Hepatocyte (in vitro differentiated cells): ENCODE measurements at places on chromosomes 11 and 22. TPM values are rescaled to one million over a fixed set of nuclear protein-coding genes. Genes with fewer than 3 reads are reported as not detected.

USP2 gene
- total RNA-seq = 7.3 and 8.1 TPM in 2 replicates

- H3K4me3 ChIP-seq = no peak overlapping the region
- peak overlapping the region; percentile 40 for H3K27ac ChIP-seq
- no peak for DNase-seq
- no peaks in the 10 kb centered on the region for H3K27me3 ChIP-seq
These were observed 47.6 kb upstream of the THY1 start for GRCh38 chr11:119470317-119471291.

DNA sequence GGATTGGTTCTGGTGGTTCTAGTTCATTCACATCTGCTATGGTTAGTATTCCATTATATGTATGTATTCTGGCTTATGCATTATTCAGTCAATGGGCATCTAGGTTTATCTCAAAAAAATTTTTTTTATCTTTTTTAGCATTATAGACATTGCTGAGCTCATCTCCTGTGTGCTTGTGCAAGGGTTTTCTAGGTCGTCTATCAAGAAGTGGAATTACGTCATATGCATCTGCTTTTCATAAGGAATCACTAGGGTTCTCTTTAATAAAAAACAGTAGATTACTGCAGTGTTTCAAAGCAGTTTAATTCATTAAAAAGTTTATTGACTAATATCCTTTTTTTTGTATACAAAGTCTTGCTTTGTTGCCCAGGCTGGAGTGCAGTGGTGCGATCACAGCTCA, 21.3 kb downstream of the TBC1D22A start:
- no peak overlapping the region for H3K27ac ChIP-seq
- no peak for DNase-seq
- no peaks in the 10 kb centered on the region for H3K4me1 ChIP-seq
- H3K36me3 ChIP-seq = no peaks in the 10 kb centered on the region
- no peak overlapping the region for H3K4me3 ChIP-seq
- no peaks in the 10 kb centered on the region for H3K27me3 ChIP-seq

- H3K36me3 ChIP-seq = no peaks in the 10 kb centered on the region
- no peak for DNase-seq
- H3K27ac ChIP-seq = no peak overlapping the region
- H3K4me1 ChIP-seq = no peaks in the 10 kb centered on the region
- no peak overlapping the region for H3K4me3 ChIP-seq
- no peaks in the 10 kb centered on the region for H3K27me3 ChIP-seq
These were observed 24.2 kb downstream of the GTPBP1 start for GRCh38 chr22:38729946-38730345.

OR56A1 gene
- 0.07 and 0.08 TPM in 2 replicates for total RNA-seq

DNA sequence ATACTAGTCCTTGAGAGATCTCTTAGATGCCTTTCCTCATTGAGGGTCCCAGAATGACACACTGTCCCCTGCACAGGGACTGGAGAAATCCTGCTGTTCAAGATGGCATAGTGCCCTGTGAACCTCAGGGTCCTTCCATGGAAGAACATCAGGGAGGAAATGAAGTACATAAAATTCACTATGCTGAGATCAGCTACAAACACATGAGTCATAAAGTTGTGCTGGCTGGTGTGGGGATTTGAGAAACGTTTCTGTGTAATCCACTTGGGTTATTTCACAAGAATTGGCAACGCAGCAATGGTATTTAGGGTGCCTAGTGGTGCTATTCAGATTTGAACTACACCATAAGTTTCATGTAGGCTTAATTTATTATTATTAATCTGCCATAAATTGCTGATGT, 174.4 kb downstream of the MAML2 start:
- no peaks in the 10 kb centered on the region for H3K36me3 ChIP-seq
- DNase-seq = peak; percentile 67
- no peak overlapping the region for H3K4me3 ChIP-seq
- H3K27ac ChIP-seq = peak overlapping the region; percentile 69
- no peaks in the 10 kb centered on the region for H3K27me3 ChIP-seq
- H3K4me1 ChIP-seq = peaks cover 15% of the 10 kb centered on the region

DNA sequence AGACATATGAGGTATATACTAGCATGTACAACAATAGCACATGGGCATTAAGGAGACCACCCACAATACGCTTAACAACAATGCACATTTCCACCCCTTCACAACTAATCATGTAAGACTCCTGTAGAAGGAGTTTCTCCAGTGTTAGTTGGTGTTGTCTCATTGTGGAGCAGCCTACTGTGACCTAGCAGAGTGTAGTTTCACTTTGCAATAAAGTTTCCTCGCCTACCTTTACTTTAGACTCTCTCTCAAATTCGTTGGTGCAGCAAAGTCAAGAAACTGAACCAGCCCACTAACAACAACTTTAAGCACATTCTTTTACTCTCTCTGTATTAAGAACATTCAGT, 863.6 kb downstream of the FAM181B start:
- no peaks in the 10 kb centered on the region for H3K36me3 ChIP-seq
- H3K4me3 ChIP-seq = no peak overlapping the region
- H3K4me1 ChIP-seq = no peaks in the 10 kb centered on the region
- no peaks in the 10 kb centered on the region for H3K27me3 ChIP-seq
- no peak overlapping the region for H3K27ac ChIP-seq
- no peak for DNase-seq

ANKK1 gene
- total RNA-seq = 0.43 TPM in 1 of 2 replicates, not detected in the other

KRTAP5-2 gene
- total RNA-seq = not detected in 2 replicates

GRCh38 chr11:123211149-123211852, 16.3 kb upstream of the CLMP start:
- DNase-seq = peak; percentile 34
- H3K27me3 ChIP-seq = no peaks in the 10 kb centered on the region
- peaks cover 17% of the 10 kb centered on the region for H3K4me1 ChIP-seq
- H3K4me3 ChIP-seq = no peak overlapping the region

GRCh38 chr22:50531962-50532674, 2.3 kb upstream of the TYMP start:
- no peaks in the 10 kb centered on the region for H3K36me3 ChIP-seq
- DNase-seq = peak; percentile 77
- H3K27me3 ChIP-seq = peaks cover 11% of the 10 kb centered on the region
- H3K27ac ChIP-seq = peak overlapping the region; percentile 96
- peaks cover 35% of the 10 kb centered on the region for H3K4me1 ChIP-seq

DNA sequence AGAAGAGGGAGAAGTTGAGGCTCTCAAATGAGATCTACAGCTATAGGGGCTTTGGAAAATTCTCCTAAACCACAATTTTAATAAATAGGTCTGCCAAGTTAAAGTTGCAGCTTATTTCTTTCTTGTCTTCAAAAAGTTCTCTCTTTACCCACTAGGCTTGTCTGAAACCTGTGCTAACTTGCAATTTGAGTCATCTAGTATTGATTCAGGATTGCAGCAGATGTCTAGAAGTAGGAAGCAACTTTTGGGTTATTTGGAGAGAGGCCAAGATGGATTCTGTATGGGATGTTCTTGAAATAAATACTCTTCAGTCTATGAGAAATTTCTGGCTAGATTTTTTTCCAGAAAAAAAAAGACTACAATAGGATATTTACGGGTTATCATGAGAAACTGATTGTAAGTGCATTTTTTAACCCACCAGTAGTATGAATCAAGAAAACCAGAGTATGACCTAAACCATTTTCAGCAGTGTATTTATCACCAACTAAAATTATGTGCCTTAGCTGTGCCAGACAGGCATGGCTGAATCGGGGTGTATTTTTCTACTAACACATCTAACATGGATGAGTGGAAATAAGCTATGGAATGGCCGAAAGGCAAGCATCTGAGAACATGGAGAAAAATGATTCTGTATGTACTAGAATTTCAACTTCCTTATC, 4.9 kb upstream of the RAB38 start:
- no peaks in the 10 kb centered on the region for H3K27me3 ChIP-seq
- no peaks in the 10 kb centered on the region for H3K36me3 ChIP-seq
- no peak overlapping the region for H3K4me3 ChIP-seq
- H3K4me1 ChIP-seq = peaks cover 5% of the 10 kb centered on the region
- H3K27ac ChIP-seq = no peak overlapping the region
- DNase-seq = no peak

DNA sequence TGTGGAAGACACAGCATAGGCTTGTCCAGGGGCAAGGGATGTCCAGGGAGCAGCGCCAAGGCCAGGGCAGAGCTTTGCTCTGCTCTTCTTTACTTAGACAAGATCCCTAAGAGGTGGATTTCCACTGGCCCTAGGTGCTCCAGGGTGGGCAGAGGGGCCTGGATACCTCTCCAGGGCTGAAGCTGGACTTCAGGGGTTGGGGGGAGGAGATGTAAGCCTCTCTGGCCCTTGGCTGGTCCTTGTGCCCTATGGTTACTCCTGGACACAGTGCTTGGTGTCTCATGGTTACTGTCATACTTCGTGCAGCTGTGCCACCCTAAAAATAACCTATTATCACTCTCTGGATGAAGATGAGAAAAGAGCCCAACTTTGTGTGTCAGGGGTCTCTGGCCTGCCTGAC, 12.9 kb upstream of the KCNJ11 start:
- no peaks in the 10 kb centered on the region for H3K27me3 ChIP-seq
- H3K36me3 ChIP-seq = no peaks in the 10 kb centered on the region
- H3K4me1 ChIP-seq = peaks cover 7% of the 10 kb centered on the region
- DNase-seq = no peak
- H3K27ac ChIP-seq = no peak overlapping the region

GRCh38 chr22:47335460-47335859, 573.0 kb downstream of the TBC1D22A start:
- no peaks in the 10 kb centered on the region for H3K36me3 ChIP-seq
- H3K27me3 ChIP-seq = no peaks in the 10 kb centered on the region
- no peak for DNase-seq
- no peak overlapping the region for H3K4me3 ChIP-seq

- H3K4me1 ChIP-seq = peaks cover 26% of the 10 kb centered on the region
- DNase-seq = peak; percentile 59
- no peak overlapping the region for H3K4me3 ChIP-seq
- peaks cover 7% of the 10 kb centered on the region for H3K36me3 ChIP-seq
- peak overlapping the region; percentile 89 for H3K27ac ChIP-seq
- no peaks in the 10 kb centered on the region for H3K27me3 ChIP-seq
These were observed 85.3 kb upstream of the HORMAD2 start for GRCh38 chr22:29994943-29995342.
